PC-9 (cell line): ENCODE measurements at places on chromosomes 3 and 15. TPM values are rescaled to one million over a fixed set of nuclear protein-coding genes. Genes with fewer than 3 reads are reported as not detected.

DNA sequence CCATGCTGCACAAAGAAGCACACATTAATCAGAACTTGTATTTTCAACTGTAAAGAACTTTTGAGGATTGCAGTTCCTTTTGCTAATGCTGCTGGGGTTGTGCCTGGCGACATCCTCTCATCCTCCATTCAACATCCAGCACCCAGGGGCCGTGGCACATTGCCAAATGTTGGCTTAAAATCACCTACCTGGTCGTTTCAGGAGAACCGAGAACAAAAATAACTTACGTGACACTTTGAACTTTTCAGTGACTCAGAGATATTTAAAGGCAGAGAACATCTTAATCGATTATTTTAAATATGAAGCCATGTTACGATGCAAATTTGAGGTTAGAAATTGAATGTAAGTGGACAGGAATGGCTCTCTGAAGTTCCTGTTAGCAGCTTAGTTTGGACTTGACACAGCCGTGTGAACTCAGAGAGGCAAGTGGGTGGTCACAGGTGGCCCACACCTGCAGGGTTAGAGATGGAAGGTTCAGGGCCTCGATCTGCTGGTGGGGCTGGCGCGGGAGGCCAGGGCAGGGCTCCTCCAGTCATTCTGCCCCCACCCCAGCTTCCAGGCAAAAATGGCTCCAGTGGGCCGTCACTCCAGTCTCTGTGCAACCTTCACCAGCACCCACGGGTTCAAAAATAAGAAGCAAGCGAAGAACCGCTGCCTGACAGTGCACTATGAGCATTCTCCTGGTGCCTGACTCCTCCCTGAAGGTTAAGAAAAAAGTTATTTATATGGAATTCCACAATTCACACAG, 12.2 kb downstream of the LRRK1 start:
- no peaks in the 10 kb centered on the region for H3K27me3 ChIP-seq
- H3K4me1 ChIP-seq = 0 out of 2 replicates have a peak, but pooled peaks cover 13% of the 10 kb centered on the region
- H3K27ac ChIP-seq = no peak overlapping the region
- 0 out of 2 replicates have a peak, but pooled peaks cover 7% of the 10 kb centered on the region for H3K36me3 ChIP-seq

GRCh38 chr15:28018291-28019044, 80.6 kb downstream of the OCA2 start:
- no peak overlapping the region for H3K4me3 ChIP-seq
- no peaks in the 10 kb centered on the region for H3K4me1 ChIP-seq
- peaks cover 43% of the 10 kb centered on the region for H3K27me3 ChIP-seq
- H3K36me3 ChIP-seq = no peaks in the 10 kb centered on the region
- no peak for DNase-seq

- peaks cover 9% of the 10 kb centered on the region for H3K4me1 ChIP-seq
- no peak for DNase-seq
- no peak overlapping the region for H3K4me3 ChIP-seq
- H3K27me3 ChIP-seq = no peaks in the 10 kb centered on the region
- H3K36me3 ChIP-seq = no peaks in the 10 kb centered on the region
Measured at GRCh38 chr15:48325400-48325799, 5.8 kb upstream of the DUT start.

GRCh38 chr3:104257486-104257885, 1109.2 kb upstream of the ALCAM start:
- H3K4me3 ChIP-seq = no peak overlapping the region
- no peak for DNase-seq
- no peaks in the 10 kb centered on the region for H3K36me3 ChIP-seq
- H3K27me3 ChIP-seq = no peaks in the 10 kb centered on the region
- no peaks in the 10 kb centered on the region for H3K4me1 ChIP-seq
- no peak overlapping the region for H3K27ac ChIP-seq

DNA sequence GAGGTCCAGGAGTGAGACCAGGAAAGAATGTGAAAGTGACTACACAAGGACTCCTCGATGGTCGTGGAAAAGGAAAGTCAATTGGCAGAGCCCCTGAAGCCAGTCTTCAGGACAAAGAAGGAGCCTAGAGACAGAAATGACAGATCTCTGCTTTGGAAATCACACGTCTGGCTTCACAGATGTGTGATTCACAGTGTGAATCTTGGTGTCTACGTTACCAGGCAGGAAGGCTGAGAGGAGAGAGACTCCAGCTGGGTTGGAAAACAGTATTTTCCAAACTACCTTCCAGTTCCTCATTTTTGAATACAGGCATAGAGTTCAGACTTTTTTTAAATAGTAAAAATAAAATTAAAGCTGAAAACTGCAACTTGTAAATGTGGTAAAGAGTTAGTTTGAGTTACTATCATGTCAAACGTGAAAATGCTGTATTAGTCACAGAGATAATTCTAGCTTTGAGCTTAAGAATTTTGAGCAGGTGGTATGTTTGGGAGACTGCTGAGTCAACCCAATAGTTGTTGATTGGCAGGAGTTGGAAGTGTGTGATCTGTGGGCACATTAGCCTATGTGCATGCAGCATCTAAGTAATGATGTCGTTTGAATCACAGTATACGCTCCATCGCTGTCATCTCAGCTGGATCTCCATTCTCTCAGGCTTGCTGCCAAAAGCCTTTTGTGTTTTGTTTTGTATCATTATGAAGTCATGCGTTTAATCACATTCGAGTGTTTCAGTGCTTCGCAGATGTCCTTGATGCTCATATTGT, 6.0 kb downstream of the CCR2 start:
- no peaks in the 10 kb centered on the region for H3K27me3 ChIP-seq
- no peaks in the 10 kb centered on the region for H3K36me3 ChIP-seq
- peaks cover 8% of the 10 kb centered on the region for H3K4me1 ChIP-seq
- no peak overlapping the region for H3K27ac ChIP-seq

DNA sequence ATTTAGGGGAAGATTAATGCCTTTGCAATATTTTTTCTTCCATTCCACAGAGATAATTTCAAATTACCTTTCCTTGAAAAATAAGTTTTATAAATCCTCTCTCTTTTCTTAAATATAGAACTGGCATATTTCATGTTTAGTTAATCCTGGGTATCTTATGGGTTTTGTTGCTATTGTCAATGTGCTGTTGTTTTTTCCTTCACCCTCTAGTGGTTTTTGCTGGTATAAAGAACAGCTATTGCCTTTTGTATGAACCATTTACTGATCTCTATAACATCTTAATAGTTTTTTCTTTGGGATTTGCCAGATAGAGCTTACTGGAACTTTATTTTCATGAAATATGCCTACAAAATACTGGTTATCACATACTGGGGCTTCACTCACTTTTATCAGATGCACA, 359.6 kb upstream of the DPPA4 start:
- H3K27ac ChIP-seq = no peak overlapping the region
- peaks cover under 1% of the 10 kb centered on the region; the same call in 1 of the 2 replicates for H3K4me1 ChIP-seq
- no peak for DNase-seq
- H3K27me3 ChIP-seq = no peaks in the 10 kb centered on the region
- H3K36me3 ChIP-seq = no peaks in the 10 kb centered on the region
- H3K4me3 ChIP-seq = no peak overlapping the region

DNA sequence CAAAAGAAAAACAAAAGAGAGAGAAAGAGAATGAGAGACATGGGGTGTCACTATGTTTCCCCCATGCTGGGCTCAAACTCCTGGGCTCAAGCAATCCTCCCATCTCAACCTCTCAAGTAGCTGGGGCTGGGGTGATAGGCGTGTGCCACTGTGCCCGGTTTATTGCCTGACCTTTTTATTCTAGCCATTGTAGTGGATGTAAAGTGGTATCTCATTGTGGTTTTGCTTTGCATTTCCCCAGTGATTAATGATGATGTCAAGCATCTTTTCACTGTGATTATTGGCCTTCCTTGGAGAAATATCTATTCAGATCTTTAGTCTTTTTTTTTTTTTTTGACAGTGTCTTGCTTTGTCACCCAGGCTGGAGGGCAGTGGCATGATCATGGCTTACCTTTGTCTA, 37.7 kb upstream of the GK5 start:
- no peak for DNase-seq
- H3K27me3 ChIP-seq = no peaks in the 10 kb centered on the region
- H3K36me3 ChIP-seq = no peaks in the 10 kb centered on the region
- no peak overlapping the region for H3K4me3 ChIP-seq
- H3K27ac ChIP-seq = no peak overlapping the region
- no peaks in the 10 kb centered on the region for H3K4me1 ChIP-seq

Gene CELSR3
- 9.9 and 11.6 TPM in 2 replicates for total RNA-seq

Gene FAM107A
- not detected in 2 replicates for total RNA-seq

Gene TGM4
- 0.61 and 0.63 TPM in 2 replicates for total RNA-seq

Gene STRIT1
- total RNA-seq = not detected in 2 replicates

Gene SUCLG2
- total RNA-seq = 46.6 and 59.4 TPM in 2 replicates

Gene HMG20A
- 33.4 and 34.2 TPM in 2 replicates for total RNA-seq

Gene ACKR4
- not detected in 2 replicates for total RNA-seq

Gene ZNF80
- not detected in 2 replicates for total RNA-seq
